ENCODE measurements at places on chromosomes 7 and 10. TPM values are rescaled to one million over a fixed set of nuclear protein-coding genes. Genes with fewer than 3 reads are reported as not detected.
A peak's percentile ranks its signal among the peaks of the same experiment; 100 is the strongest.

The IGFBP3 gene
- 11.2 TPM for total RNA-seq

The VSTM4 gene
- total RNA-seq = 0.23 TPM

The LIPM gene
- not detected for total RNA-seq

The MSMB gene
- not detected for total RNA-seq

The SAP25 gene
- 4.1 TPM for total RNA-seq

The SUV39H2 gene
- 59.1 TPM for total RNA-seq

The OPN4 gene
- total RNA-seq = not detected

The ATRNL1 gene
- total RNA-seq = 24.0 TPM

The EGR2 gene
- total RNA-seq = 2.3 TPM

The ARHGAP12 gene
- 49.7 TPM for total RNA-seq

DNA sequence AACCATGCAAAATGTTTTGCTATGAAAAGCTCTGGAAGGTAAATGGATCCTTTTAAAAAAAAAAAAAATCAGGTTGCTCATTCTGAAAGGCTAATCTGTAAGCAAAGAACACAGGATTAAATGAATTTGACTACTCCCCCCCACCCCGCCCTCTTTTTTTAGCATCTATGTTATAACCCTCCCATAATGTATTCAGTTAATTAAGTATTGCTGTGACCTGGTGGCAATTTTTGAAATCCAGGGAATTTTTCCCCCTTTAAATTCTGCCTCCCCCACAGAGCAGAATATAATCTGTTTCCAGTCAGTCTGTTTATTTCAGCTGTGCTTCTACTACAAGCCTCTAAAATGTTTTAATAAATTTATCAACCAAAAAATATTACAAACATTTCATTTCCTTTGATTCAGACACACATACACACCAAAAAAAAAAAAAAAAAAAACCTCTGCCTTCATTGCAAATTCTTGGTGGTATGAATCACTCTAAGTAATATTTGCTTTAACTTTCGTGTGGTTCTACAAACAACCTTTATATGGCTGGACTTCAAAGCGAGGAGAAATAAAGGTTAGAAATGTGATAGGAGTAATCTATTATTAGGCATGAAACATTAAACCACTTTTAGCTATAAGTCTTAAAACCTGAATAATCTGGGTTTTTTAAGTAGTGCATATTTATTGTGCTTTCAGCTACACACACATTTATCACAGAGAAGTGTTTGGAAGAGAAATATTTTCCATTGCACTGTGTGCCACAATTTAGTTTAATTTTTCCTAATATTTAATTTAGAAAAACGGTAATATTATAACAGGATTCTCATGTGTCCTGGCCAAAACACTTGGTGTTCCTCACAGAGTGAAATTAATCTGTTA, 64.4 kb upstream of the ARID5B start:
- DNase-seq = no peak

DNA sequence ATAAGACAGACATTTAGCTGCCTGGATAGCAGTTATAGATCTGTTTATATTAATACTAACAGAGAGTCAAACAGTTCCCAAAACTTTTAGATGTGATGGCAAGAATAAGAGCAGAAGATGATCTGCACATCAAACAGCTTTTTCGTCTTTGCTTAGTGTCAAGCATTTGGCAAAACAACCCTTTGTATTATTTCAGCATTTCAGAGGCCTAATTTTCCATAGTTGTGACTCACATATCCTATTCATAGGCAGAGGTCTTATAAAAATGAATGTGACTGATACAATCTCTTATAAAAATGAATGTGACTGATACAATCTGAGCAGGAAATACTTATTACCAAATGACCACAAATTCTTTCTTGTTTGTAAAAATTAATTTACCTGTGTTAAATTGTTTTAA, 71.2 kb downstream of the LRRTM3 start:
- no peak for DNase-seq

GRCh38 chr10:87503401-87503800, 1.3 kb upstream of the MINPP1 start:
- no peak for DNase-seq

GRCh38 chr7:134778941-134779740, at the start of gene CALD1:
TSS of gene CALD1 (plus strand) at chr7:134779634. CDS start at chr7:134867734, 88,100 bp downstream.
- DNase-seq = peak; percentile 97

GRCh38 chr10:32951111-32951510, 6.9 kb downstream of the ITGB1 start:
- DNase-seq = no peak

DNA sequence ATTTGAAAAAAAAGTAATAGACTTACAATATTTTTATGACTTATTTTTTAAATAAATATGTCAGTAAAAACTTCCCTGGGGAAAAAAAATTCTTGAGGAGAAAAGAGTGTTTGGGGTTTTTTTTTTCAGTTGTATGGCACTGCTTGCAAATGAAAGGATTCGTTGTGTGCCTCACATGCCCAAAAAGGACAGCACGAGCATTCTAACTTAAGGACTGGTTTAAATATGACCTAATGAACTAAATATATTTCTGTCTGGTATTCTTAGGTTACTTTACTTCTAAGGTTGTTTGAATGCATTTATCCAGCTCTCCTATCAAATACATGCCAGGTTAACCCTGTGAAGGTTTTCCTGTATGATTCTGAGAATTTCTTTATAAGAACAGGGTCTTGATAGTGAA, 988 bp upstream of the CD36 start:
- DNase-seq = no peak

GRCh38 chr7:111082351-111082750, 8.6 kb upstream of the LRRN3 start:
- no peak for DNase-seq

DNA sequence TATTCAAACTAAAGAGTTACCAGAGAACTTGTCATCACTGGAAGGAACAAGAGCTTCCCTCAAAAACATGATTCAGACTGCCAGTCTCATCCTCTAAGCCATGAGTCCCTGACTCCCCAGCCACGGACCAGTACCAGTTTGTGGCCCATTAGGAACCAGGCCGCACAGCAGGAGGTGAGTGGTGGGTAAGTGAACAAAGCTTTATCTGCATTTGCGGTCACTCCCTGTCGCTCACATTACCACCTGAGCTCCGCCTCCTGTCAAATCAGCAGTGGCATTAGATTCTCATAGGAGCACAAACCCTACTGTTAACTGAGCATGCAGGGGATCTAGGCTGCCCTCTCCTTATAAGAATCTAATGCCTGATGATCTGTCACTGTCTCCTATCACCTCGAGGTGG, 42.2 kb upstream of the C10orf90 start:
- DNase-seq = no peak

DNA sequence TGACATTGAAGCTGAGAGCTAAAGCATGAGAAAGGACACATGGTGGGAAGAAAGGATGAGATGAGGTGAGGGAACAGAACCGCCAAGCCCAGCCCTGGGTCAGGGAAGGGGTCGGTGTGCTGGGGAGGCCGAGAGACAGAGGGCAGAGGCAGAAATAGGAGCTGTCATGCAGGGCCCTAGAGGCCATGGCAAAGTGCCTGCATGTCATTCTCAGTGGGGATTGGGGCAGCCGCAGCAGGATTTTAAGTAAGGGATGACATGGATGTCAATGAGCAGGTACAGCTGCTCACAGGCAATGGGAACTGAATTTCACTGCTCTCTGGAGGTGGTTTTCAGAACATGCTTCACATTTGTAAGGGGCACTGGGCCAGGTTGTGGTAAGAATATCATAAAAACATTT, 227.4 kb downstream of the RAB11FIP2 start:
- no peak for DNase-seq

- DNase-seq = no peak
These were observed 75.2 kb downstream of the FAM107B start for GRCh38 chr10:14699482-14699881.

- DNase-seq = no peak
These were observed 14.8 kb downstream of the TRPV6 start for GRCh38 chr7:142870566-142871259.

DNA sequence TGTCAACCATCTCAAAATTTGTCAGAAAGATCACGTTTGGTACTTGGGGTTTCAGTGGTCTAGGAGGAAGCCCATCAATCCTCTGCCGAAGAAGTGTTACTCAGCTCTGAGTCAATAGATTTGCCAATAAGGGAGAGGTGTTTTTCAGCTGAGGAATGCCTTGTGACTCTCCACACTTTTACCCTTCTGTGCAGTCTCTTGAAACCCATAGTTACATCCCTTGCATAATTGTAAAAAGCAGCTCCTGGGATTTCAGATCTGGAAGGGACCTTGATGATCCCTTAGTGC, 47.5 kb downstream of the INSYN2A start:
- no peak for DNase-seq

DNA sequence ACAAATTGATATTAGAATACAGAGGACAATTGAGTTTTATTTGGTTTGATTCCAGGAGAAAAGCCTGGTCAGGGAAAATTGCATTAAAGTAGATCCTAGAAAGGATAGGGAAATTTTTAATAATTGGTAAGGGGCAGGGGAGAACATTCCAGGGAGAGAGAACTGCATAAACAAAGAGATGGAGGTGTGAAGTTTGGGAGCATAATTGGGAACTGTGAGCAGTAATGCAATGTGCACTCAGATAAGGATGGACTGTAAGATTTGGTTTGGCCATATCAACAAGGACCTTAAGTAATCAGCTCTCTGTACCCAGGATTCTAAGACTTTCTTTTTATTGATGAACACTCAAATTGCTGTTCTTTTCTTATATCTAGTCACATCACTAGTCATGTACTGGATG, 41.4 kb downstream of the ZMYND11 start:
- no peak for DNase-seq

DNA sequence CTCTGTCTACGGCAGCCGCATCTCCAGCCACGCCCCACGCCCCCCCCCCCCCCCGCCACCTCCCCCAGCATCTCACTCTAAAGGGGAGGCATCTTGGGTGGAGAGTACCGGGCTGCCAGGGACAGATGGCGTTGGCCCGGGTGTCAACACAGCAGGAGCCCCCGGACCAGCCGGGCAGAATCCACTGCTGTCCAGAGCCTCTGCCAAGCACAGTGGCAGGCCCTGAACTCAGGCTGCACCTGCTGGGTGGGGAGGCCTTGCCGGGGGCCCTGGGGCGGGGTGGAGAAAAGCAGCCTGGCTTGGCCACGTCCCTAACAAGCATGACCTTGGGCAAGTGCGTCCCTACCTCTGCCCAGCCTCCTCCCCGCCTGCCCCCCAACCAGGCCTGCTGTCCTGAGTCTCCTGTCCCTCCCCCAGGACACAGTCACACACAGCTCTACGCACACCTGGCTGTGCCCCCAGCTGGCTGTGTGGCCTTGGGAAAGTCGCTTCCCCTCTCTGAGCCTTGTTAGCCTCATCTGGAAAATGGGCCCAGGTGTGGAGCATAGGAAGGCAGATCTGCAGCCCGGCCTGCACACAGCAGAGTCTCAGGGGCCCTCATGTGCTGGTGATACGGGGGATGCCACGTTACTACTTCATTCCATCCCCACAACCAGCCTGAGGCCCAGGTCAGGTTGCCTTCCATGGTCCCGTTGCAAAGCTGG, 45.2 kb downstream of the MICALL2 start:
- DNase-seq = no peak

DNA sequence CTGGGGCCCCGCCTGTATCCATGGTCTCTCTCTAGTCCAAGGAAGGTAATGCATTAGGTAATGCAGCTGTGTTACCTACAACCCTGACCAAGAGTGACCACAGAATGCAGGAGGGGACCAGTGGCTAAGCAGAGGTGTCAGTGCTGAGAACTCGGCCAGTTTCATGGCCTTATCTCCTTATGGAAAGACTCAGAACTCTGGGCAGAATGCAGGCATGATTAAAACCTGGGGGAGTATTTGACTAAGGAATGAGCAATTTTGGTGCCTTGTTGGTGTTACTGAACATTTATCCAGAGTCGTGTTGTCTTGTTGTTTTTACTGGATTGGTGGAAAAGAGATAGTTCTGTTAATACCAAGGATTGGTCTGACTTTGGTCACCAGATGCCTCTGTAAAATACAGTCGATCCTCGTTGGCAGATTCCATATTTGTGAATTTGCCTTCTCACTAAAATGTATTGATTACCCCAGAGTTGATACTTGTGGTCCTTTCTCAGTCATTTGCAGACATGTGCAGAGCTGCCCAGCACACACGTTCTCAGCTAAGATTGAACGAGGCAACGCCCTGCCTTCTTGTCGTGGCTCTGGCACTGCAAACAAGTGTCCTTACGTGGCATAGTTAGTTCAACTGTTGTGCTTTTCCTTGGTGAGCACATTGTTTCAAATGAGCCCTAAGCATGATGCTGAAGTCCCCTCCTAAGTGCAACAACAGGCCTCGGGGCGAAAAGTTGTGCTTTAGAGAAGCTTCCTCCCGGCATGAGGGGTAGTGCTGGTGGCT, 135.7 kb upstream of the BTBD16 start:
- no peak for DNase-seq

DNA sequence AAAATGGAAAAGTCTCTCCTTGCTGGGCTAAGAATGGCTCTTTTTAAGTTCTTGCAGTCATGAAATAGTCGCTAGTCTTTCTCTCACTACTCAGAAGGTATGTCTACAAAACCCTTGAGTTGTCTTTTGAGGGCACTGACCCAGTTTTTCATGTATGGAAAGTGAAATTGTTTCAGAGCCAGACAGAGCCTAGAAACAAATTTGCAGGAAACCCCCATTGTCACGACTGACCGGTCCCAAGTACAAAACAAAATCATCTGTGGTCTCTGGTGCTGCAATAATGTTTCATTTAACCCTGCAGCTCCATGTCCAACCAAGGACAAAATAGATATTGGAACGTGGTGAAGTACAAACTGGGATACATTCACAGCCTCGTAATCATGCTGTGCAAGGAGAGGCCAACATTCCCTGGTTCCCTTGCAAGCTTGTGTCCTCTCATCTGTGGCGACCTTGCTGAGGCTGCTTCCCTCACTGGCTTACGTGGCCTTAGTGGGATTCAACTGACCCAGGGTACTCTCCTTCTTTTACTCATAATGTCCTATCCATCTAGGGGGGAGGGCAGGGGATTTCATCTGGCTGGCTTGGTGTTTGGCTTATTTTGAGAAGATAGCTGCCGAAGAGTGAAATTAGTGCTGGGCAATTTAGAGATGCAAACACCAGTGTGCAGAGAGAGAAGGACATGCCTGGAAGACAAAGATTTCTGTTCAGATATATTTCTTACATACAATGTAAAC, 172.5 kb downstream of the IPMK start:
- DNase-seq = no peak

GRCh38 chr10:1177936-1178335, 121.8 kb downstream of the WDR37 start:
- no peak for DNase-seq

DNA sequence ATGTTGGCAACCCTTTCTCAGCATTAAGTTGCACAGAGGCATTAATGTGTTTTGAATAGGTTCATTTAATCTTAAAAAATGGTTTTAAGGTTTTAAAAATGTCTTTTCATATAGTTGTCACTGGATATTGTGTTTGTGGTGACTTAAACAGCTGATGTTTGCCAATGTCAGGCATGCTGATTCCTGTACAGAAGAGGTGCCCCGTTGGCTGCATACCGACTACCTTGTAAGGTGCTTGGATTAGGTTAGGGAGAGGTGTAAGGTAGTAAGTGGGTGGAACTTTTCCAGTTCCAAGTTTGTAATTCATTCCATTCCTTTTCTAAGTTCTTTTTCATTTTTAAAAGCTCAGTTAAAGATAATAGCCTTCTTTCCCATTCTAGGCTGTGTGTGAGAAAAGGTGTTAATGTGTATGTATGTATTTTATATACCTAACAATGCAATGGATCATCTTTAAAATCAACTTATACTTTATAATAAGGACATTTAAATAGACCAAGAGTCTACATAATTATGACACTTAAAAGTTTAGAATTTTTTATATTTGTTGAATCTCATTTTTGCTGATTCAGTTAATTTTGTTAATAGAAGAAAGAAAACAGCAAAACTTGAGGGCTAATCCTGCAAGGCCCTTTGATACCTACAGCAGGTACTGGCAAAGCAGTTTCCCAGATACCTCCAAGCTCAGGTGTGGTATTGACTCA, 155.2 kb downstream of the LCOR start:
- no peak for DNase-seq

Data from GM23338 (cell line).